RWPE1 (cell line): ENCODE measurements at places on chromosomes 1 and 21.

DNA sequence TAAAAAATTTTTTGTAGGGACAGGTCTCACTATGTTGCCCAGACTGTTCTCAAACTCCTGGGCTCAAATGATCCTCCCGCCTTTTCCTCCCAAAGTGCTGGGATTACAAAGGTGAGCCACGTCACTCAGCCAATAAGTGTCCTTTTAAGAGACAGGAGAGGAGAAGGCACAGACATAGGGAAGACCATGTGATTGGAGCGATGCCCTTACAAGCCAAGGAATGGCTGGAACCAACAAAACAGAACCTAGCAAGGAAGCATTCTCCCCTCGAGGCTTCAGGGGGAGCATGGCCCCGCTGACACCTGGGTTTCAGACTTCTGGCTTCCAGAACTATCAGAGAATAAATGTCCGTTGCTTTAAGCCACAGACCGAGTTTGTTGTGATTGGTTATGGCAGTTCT lies 37.0 kb downstream of the NDUFS5 start:
- DNase-seq, result no peak

- no peak for DNase-seq
Observed at GRCh38 chr1:154181944-154182343, 10.0 kb downstream of the TPM3 start.

- DNase-seq, result no peak
Observed at GRCh38 chr1:34824817-34825454, 32.1 kb downstream of the GJA4 start.

DNA sequence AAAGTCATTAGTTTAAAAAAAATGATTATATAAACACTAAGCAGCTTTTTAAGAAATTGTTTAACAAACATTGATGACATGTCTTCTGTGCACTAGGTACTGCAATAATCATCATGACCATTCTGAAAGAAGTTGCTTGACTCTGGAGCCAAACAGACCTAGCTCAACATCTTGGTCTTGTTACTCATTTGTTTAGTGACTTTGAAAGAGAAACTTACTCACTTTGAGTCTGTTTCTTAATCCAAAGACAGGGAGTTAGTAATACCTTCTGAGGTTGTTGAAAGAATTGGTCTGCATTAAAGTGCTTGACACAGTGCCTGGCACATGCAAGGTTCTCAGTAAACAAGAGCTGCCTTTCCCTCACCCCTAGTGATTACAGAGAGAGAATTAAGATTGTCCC lies 84.4 kb downstream of the SGIP1 start:
- no peak for DNase-seq

DNA sequence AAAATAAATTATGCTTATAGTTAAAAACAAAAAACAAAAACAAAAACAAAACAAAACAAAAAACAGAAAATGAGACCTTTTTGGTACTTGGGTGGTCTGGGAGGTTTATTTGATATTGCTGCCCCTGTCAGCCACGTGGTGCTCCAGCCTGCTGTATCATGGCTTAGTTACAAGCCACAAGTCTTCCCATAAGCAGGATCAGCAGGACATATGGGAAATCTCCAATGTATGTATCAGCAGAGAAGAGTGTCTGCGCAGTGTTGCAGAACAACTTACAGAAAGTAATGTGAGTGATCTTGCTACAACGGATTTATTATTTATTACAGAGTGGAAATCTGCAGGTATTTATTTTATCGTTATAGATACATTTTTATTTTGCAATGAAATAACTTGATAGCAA lies 423.0 kb upstream of the TMPRSS15 start:
- no peak for DNase-seq

DNA sequence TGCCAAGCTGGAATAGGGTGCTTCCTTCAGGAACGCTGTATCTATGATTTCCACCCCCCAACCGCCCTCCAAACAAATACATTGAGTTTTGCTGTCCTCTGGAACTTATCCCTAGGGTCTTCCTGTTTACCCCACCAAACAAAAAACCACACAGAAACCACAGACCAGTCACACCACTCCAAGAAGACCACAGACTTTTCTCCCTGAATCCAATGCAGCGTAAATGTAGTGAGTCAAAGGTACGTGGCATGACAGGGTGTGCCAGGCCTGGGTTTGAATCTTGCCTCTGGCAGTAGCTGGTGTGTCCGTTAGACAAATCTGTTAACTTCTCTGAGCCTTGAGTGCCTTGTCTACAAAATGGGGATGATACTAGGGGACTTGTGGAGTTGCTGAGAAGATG lies 27.8 kb downstream of the ASAP3 start:
- peak; percentile 39 for DNase-seq

DNA sequence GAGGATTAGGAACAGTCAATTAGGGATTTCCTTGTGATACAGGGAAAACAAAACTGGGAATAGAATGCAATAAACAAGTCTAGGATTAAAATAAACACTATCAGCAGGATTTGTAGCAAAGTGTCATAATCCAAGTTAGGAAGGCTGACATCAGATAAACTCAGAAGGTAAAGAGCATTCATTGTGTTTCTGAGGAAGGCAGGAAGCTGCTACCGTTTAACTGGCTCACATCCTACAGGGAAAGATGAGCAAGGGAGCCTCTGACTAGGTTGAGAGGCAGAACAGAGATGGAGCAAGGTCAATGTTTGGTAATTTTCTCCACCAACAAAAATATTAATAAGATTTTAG lies 124.7 kb downstream of the POU2F1 start:
- no peak for DNase-seq

GRCh38 chr1:150484431-150484830 lies 2.8 kb upstream of the TARS2 start:
- DNase-seq, result peak; percentile 46

GRCh38 chr1:228743405-228743804 lies 8.1 kb downstream of the RHOU start:
- no peak for DNase-seq

GRCh38 chr1:109011335-109011734 lies 30.6 kb downstream of the WDR47 start:
- DNase-seq, result no peak

DNA sequence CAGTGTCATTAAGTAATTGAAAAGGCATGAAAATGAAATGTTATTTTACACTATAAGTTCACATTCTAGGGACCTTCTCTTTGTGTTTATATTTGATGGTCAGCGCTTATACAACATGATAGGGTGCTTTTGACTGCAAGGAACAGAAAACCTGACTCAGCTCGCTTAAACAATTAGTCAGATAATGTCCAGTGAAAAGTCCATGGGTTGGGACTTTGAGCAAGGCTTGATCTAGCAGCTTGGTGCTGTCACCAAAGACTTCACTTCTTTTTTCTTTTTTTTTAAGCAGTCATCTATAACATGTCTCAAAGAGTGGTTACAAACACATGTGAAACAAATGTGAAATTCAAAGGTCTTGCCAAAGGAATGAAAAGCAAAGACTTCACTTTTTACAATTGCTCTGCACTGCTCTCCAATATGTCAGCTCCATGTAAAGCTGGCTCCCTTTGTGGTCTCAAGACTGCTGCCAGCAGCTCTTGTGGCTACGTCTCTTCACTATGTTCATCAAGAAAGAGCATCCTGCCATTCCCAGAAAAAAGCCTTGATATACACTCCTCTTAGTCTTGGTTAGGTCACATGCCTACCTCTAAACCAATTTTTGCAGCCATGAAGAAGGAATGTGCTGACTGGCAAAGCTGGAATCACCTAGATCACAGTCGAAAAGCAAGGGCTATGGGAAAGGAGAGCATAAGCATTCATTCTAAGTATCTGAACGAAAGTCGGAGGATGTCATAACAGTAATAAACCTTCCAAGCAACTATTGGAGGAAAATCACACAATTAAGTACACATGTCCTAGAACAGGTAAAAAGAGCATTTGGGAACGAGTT lies 15.2 kb downstream of the F3 start:
- DNase-seq, result no peak

DNA sequence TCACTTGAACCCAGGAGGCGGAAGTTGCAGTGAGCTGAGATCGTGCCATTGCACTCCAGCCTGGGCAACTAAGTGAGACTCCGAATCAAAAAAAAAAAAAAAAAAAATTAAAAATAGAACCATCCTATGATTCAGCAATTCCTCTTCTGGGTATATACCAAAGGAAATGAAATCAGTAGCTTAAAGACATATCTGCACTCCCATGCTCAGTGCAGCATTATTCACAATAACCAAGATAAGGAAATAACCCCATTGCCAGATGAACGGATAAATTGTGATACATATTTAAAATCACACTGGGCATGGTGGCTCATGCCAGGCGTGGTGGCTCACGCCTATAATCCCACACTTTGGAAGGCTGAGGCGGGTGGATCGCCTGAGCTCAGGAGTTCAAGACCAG lies 23.8 kb downstream of the ALDH9A1 start:
- no peak for DNase-seq
